ENCODE measurements at places on chromosomes 11 and 22. TPM values are rescaled to one million over a fixed set of nuclear protein-coding genes. Genes with fewer than 3 reads are reported as not detected.

Gene ARHGAP32
- 98.6 TPM for total RNA-seq

Gene TMPRSS6
- not detected for total RNA-seq

Gene CHORDC1
- total RNA-seq = 88.6 TPM

Gene LMO2
- 12.2 TPM for total RNA-seq

Gene XKR3
- not detected for total RNA-seq

Gene FOXR1
- not detected for total RNA-seq

Gene OR8B12
- total RNA-seq = not detected

Gene APLNR
- 6.9 TPM for total RNA-seq

Gene OR9G1
- total RNA-seq = not detected

Gene ST14
- total RNA-seq = 0.31 TPM

Gene ANKK1
- not detected for total RNA-seq

Gene NUDT22
- 19.7 TPM for total RNA-seq

Gene RHOG
- total RNA-seq = 2.8 TPM

Gene MAPK8IP2
- 70.4 TPM for total RNA-seq

Gene LBHD1
- total RNA-seq = 5.6 TPM

Gene TSSK2
- not detected for total RNA-seq

Gene MSANTD4
- 68.9 TPM for total RNA-seq

Gene ARAP1
- total RNA-seq = 40.1 TPM

Gene PLEKHA7
- total RNA-seq = 18.5 TPM

Gene TYR
- not detected for total RNA-seq

Gene LRRC32
- 1.3 TPM for total RNA-seq

Gene PHLDB1
- 129 TPM for total RNA-seq
